Activated CD8-positive, alpha-beta T cell treated with anti-CD3 and anti-CD28 coated beads for 36 hours (primary cell): ENCODE measurements at places on chromosomes 2 and 18.

- DNase-seq, result no peak
Measured at GRCh38 chr2:148430101-148430500, 214.4 kb upstream of the EPC2 start.

DNA sequence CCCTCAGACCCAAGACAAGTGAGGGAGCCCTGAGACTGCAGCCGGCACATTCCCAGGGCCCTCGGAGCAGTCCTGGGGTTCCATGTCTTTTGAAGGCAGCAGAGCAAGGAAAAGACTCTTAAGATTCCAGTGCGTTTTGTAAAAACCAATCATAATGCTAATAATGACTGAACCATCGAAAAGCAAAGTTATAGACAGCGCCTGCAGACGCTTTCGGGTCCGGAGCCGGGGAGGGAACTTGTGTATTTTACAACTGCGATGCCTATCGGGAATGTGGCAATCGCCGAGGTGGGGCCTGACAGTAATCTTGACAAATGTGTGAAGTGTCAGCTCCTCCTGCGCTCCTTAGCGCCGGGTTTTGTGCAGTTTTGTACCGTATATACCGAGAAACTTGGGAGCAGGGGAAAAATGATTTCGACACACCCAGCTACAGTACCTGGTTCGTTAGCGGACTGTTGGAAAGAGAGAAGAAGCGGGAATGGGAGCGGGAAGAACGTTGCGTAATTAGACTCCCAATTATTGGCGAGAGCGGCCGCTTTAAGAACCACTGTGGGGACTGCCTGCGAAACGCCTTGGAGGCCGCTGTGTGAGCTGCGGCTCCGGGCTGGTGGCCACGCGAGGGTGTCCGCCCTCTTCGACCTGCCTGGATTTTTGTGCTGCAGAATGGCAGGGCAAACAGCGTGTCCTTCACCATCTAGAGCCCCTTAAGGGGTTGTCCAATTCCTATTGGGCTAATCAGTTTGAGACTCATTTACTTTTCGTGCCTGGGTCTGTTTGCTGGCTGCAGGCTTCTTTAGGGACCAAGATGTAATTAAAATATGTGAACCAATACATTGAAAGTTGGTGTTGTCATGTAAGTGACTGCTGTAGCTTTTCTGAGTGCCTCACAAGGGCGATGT lies 2.4 kb downstream of the EPAS1 start:
- peak; percentile 11 for DNase-seq

DNA sequence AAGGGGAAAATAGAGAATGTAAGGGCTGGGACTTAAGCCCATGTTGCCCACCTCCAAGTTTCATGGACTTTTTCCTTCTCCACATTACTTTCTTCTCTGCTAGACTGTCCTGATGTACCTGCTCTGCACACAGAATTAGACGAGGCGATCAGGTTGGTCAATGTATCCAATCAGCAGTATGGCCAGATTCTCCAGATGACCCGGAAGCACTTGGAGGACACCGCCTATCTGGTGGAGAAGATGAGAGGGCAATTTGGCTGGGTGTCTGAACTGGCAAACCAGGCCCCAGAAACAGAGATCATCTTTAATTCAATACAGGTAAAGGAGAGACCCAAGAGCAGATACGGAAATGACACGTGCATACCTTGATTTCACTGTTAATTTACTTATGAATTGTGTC lies 16.2 kb upstream of the TYMS start:
- no peak for DNase-seq

DNA sequence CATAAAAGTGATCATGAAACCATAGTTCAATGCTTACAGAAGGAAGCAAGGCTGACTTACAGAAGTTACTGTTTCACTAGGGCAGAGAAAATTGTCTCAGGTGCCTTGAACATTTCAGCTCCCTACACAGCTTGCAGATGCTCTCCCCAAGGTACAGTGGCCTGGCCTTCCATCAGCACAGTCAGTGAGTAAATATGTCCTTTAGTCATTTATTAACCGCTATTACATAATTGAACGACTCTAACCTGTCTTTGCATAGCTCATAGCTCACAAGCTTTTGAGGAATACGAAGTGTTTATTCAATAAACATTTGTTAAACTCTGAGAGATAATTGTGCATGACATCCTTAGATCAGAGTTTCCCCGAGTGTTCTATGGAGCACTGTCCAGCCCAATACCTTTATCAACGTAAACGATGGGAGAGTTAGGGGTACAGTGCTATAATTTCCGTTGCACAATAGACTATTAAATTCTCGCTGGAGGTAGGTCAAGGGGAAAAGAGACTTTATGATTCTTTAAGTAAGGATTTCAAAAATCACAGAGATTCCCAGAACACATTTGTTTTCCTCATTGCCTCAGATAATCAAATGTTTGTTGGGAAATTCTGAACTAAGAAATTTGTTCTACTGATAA lies 677.8 kb downstream of the TSN start:
- DNase-seq, result no peak

DNA sequence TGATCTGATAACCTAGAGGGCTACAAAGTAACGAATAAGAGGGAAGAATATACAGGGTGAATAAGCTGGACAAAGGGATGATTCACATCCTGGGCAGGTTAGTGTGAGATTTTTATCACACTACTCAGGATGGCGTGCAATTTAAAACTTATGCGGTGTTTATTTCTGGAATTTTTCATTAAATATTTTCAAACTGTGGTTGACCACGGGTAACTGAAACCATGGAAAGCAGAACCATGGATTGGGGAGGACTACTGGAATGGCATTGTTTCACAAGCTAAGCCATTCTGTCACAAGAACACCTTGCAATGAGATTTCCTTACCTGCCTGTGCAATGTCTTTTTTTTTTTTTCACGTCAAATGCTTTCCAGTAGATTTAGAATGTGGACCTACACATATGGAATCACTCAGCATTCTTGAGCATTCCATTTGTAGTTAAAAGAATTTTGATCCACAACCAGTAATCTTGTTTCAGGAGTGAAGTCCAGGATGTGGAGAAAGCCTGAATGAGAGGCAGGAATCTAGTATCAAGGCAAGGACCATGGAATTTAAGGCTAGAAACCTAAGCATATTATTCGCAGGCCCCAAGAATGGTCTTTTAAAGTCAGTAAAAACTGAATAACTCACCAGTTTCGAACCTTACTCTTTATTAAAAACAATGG lies 8.0 kb upstream of the CDK15 start:
- no peak for DNase-seq

GRCh38 chr18:61553045-61553659 lies 219.9 kb downstream of the CDH20 start:
- no peak for DNase-seq

DNA sequence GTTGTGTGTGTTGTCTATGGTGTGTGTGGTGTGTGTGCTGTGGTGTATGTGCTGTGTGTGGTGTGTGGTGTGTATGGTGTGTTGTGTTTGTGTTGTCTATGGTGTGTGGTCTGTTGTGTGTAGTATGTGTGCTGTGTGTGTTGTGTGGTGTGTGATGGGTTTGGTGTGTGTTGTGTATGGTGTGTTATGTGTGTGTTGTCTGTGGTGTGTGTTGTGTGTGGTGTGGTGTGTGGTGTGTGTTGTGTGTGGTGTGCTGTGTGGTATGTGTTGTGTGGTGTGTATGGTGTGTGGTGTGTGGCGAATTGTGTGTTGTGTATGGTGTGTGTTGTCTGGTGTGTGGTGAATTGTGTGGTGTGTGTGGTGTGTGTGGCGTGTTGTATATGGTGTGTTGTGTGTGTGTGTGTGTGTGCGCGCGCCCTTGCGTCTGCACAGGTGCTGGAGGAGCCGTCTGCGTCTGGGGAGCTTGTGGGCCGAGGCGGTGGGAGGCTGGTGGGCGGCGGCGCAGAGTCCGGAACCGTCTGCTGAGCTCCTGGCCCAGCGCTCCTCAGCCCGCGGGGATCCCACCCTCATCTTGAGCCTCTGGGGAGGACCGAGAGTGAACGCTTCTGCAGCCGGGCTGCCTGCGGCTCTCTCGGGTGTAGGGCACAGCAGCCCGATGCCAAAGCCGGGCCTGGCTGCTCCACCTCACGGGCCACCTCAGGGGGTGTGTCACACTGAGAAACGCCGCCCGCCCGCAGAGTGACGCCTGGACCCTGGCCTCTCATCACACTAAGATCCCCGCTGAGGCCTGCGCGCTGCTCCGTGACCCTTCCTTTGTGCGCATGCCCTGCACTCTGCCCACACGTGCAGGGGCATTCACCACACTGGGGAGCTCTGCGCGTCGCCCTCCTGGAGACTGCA lies 8.8 kb upstream of the ADI1 start:
- no peak for DNase-seq

- DNase-seq, result peak; percentile 55
Measured at GRCh38 chr2:121529439-121530211, 1.1 kb upstream of the RNU4ATAC start.

GRCh38 chr2:65549257-65549627 lies 116.8 kb upstream of the SPRED2 start:
- peak; percentile 29 for DNase-seq

DNA sequence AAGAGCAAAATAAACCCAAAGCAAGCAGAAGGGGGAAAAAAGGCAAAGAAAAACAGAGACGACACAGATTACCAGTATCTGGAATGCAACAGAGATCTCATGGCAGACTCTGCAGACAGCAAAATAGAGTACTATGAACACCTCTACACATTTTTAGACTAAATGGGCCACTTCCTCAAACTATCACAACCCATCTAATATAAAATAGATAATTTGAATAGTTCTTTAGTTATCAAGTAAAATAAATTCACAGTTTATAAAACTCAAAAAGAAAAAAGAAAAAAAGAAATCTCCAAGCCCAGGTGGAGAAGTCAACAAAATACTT lies 16.6 kb downstream of the SESTD1 start:
- no peak for DNase-seq

DNA sequence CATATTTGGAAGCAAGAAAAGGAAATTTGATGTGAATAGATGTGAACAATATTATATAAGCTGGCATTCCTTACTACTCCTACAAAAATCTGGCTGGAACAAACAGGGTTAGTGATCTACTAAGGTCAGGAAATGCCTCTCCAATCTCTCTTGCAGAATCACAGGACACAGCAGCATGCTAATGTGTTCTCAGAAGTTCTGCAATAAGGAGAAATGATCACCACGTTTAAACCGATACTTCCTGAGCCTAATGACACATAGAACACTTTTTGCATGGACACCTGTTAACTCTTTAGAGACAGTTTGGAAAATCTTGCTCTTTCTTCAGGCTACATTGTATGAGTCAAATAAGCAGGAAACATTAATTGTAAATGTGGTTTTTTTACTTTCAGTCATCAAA lies 89.6 kb upstream of the MAP3K20 start:
- DNase-seq, result no peak

- DNase-seq, result no peak
Measured at GRCh38 chr18:22676423-22676822, 256.7 kb upstream of the RBBP8 start.
